Caudate nucleus (tissue), 63 donors: ENCODE measurements at places on chromosomes 1 and 21.
A peak's percentile ranks its signal among the peaks of the same experiment; 100 is the strongest.

DNA sequence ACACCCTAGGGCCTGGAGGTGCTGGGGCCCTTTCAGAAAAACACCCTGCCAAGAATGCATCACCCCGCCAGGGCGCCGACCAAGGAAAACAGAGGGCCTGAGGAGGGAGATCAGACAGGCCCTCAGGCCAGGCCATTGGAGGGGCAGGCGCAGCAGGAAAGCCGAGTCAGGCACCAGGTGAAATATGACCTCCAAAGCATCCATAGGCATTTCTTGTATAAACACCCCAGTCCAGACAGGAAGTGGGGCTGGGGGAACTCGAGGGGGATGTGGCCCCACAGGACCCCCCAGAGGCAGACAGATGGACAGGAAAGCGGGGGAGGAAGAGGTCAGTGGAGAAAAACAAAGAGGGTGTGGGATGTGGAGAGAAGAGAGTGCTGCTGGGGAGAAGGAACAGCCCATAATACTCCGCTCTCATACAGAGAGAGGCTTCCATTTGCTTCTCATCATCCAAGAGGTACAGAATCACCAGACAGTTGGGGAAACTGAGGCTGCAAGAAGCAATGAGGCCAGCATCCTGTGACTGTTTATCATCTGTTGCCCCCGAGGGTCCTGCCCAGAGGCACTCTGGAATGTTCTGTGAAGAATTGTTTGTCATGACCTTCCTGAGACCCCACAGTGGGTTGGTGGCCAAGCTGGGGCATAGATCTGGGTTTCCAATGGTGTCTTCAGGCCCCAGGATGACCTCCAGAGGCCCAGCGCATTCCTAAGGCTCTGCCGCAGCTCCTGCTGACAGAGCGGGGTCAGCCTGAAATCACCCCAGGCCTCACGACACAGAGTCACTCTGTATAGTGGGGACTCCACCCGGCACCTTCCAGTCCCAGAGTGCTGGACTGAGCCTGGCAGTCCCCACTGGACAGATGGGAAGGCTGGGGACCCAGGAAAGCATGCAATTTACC is 18.0 kb downstream of the TRIM62 start:
- no peak for DNase-seq

- DNase-seq = no peak
Observed at GRCh38 chr1:24393892-24394291, 19.7 kb downstream of the STPG1 start.

GRCh38 chr1:53402891-53403655 is 56.1 kb upstream of the DMRTB1 start:
- DNase-seq = no peak

GRCh38 chr21:16070207-16070651 is 340.4 kb downstream of the USP25 start:
- peak; percentile 61 for DNase-seq

- DNase-seq = no peak
Observed at GRCh38 chr21:18178509-18178908, 66.1 kb upstream of the CHODL start.

- peak; percentile 39 for DNase-seq
Observed at GRCh38 chr1:202135221-202135721, 9.3 kb downstream of the ARL8A start.

GRCh38 chr1:23814016-23814415 is 11.2 kb downstream of the HMGCL start:
- no peak for DNase-seq

DNA sequence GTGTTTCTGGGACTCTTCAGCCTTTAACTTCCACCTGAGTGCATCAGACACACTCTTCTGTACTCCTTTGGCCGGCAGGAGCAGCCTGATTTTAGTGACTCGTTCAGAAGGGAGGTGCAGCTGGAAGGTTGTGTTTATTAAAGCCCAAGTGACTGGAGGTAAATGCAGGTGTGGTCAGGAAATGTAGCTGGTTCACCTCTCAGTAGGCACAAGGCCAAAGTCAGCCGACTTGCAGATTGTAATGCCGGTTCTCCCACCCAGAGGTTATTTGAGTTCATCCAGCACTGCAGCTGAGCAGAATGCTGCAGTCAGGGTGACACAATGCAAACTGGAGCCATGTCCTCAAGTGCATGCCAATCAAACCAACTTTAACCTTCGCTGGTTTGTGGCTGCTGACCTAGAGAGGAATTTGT is 91.5 kb downstream of the SPATA46 start:
- DNase-seq = no peak

- no peak for DNase-seq
Observed at GRCh38 chr1:67404212-67404620, 26.0 kb downstream of the SERBP1 start.

DNA sequence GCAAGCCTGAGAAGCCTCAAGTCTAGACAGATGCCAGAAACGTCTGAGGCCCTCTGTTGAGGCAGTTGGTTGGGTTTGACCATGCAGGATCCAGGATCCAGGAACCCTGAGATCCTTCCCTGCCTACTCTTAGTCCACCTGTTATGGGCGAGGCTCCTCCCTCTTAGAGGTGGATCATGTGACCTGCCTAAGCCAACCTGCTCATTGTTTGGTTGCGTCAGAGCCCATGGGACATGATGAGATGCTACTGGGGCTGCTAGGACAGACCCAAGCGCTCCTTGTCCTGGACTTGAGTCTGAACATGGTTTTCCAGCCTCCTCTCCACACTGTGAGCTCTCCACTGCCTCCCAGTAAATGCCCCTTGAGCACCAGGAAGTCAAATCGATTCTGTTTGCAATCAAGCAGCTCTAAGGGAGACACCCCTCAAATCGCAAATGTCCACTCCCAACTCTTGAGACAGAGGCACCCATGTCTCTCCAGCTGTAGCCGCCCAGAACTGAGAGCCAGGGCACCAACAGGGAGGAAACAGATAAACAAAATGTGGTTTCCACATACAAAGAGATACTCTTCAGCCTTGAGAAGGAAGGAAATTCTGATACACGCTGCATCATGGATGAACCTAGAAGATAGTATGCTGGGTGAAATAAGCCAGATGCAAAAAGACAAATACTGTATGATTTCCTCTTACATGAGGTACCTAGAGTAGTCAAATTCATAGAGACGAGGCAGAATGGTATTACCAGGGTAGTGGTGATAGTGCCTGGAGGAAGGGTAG is 31.7 kb upstream of the WNT4 start:
- no peak for DNase-seq

GRCh38 chr1:43439781-43440180 is 13.9 kb downstream of the HYI start:
- DNase-seq = no peak

DNA sequence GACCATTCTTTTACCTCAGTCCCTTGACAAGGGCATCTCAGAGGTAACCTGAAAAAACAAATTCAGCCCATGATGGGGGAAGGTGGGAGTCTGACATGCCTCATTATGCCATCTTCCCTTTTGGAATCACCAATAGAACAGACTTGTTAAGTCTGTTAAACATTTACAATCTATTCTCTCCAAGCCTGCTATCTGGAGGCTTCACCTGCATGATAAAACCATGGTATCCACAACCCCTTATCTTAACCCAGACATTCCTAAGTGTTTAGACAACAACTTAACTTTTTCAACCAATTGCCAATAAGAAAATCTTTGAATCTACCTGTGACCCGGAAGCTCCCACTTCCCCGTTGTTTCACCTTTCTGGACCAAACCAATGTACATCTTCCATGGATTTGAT is 233.0 kb upstream of the CACYBP start:
- DNase-seq = no peak

DNA sequence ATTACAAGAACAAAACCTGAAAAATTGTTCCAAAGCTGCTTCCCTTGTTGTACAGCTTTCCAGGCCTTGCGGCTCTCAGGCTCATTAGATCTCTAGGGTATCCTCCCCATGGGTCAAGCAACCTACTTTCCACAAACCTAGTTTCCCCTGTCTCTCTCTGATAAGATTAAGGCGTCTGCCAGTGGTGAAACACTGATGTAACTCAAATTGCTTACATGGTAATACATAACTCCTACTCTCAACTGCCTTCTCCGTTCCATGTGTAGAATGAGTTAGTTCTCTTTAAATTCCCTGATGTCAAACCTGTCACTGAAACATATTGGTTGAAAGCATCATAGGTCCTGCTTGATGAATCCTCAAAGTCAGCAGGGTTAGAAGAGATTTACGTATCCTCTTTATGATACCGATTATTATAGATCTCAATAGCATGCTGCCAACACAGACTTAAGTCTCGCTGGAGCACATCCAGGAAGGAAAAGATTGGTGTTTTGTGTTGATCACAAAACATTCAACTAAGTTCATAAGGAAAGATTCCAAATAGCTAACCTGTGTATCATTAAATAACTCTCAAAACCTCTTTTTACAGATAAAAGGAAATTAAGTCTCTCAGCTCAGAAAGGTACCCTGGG is 10.6 kb downstream of the PPP1R15B start:
- no peak for DNase-seq

- DNase-seq = no peak
Observed at GRCh38 chr1:117694543-117694942, 88.7 kb downstream of the TENT5C start.

GRCh38 chr21:46050668-46051378 is 47.1 kb upstream of the COL6A2 start:
- no peak for DNase-seq

GRCh38 chr1:110570307-110570706 is 35.9 kb downstream of the KCNA2 start:
- no peak for DNase-seq

- no peak for DNase-seq
Observed at GRCh38 chr1:207897188-207897587, 13.7 kb downstream of the CD34 start.
